Mesenteric fat pad (tissue), 1 donor: ENCODE measurements at places on chromosomes 16 and 17. TPM values are rescaled to one million over a fixed set of nuclear protein-coding genes. Genes with fewer than 3 reads are reported as not detected.

GRCh38 chr16:64993464-64993863 lies 128.4 kb downstream of the CDH11 start:
- no peak for DNase-seq

- no peak for DNase-seq
These were observed 38.6 kb downstream of the CREBBP start for GRCh38 chr16:3841729-3842508.

- DNase-seq: peak; percentile 74
These were observed 44.6 kb downstream of the NDEL1 start for GRCh38 chr17:8480011-8480976.

DNA sequence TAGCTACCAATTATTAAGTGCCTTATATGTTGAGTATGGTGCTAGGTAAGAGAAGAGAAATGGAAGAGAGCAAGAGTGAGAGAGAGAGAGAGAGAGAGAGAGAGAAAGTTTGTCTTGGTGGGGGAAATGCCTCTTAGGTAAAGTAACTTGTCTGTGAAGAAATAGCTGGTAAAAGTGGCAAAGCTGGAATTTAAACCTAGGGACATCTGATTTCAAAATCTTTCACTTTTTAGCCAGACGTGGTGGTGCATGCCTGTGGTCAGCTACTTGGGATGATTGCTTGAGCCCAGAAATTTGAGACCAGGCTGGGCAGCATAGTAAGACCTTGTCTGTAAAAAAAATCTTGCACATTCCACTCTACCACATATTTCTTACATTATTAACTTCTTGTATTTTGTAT lies 23.0 kb upstream of the CDR2 start:
- DNase-seq: no peak

DNA sequence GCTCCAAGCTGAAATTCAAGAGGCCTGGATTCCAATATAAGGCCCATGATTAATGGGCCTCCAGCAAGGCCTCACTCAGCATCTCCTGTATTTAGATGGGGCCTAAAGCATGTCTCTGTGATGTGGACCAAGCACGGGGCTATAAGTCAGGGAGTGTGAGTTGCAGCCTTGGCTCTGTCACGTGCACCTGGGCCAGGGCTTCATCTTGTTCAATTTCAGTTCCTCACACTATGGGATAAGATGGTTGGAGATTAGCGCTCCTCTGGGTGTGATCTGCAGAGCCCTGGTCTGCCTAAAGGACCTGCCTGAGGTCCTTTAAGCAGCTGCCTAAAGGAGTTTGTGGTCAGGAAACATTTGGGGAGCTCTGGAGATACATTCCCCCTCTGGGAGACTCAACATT lies 25.2 kb downstream of the KLHL36 start:
- no peak for DNase-seq

GRCh38 chr16:80680839-80681238 lies 123.6 kb downstream of the CDYL2 start:
- no peak for DNase-seq

Gene MT1E
- total RNA-seq: 410 TPM
